CMK (cell line): ENCODE measurements at places on chromosomes 5 and 9.

- DNase-seq: no peak
Measured at GRCh38 chr5:145847499-145848497, 12.7 kb upstream of the PRELID2 start.

GRCh38 chr9:77906991-77907390 is 124.6 kb downstream of the GNAQ start:
- DNase-seq: no peak

DNA sequence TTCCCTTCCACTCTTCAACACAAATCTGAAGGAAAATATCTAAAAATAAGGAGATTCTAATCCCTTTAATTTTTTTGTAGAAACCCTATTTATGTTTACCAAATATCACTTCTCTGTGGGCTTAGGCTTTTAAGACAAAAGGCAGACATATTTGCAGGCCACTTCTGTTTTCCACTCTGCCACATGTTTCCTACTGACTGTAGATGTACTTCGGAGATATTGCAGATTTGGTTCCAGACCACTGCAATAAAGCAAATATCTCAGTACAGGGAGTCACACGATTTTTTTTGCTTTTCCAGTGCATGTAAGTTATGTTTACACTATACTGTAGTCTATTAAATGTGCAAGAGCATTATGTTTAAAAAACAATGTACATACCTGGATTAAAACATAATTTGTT is 219.0 kb downstream of the SREK1 start:
- no peak for DNase-seq

DNA sequence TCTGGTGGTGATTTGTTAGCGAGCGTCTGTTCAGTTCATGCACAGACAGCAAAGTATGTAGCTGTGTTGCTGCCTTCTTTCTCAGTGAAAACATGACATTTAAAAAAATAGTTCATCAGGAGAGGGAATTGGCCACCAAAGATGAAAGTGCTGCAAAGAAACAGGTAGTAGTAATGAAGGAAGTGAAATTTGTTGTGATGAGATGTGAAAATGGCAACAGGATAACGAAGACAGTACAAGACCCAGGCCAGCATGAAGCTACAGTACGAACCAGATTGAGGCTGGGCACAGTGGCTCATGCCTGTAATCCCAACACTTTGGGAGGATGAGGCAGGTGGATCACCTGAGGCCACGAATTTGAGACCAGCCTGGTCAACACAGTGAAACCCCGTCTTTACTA is 136.0 kb downstream of the SMARCA2 start:
- no peak for DNase-seq

GRCh38 chr9:98786750-98787510 is 9.4 kb downstream of the ANKS6 start:
- no peak for DNase-seq
